ENCODE measurements at places on chromosomes 5 and 9.

DNA sequence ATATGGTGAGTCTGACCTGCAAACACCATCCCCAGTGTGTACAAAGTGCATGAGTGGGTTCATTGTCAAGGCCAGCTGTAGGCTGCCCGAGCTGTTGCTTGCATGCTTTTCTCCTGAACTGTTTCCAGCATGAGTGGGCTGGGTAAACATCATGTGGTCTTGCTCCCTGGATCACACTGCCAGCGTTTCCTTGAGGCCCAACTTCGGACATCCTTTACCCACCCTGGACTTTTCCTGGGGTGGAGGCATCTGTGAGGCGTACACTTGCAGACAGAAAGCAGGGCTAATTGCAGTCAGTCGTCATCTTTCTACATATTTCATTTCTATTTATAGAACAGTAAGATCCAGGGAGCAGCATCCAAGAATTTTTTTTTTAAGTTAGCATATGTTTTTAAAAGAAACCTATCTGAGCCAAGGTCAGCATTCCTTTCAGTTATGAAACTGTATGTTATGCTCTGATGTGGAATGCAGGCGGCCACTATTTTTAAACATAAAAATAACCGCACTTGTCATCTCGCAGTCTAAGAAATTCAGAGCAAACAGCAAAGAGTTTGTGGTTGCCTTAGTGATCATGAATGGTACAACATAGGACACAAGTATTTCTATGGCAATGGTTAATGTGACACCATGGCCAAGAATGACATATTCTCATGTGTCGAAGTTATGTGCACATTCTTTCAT is 106.5 kb upstream of the DMRT1 start:
- DNase-seq = no peak

DNA sequence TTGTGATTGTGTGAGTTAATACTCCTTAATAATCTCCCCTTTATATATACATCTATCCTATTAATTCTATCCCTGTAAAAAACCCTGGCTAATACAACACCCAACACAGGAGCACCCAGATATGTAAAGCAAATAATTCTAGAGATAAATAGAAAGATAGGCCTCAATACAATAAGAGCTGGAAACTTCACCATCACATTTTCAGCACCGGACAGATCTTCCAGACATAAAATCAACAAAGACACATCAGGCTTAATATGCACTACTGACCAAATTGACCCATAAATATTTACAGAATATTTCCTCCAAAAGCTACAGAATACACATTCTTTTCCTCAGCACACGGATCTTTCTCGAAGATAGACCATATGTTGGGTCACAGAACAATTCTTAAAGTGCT is 71.0 kb upstream of the ST8SIA4 start:
- DNase-seq = no peak

DNA sequence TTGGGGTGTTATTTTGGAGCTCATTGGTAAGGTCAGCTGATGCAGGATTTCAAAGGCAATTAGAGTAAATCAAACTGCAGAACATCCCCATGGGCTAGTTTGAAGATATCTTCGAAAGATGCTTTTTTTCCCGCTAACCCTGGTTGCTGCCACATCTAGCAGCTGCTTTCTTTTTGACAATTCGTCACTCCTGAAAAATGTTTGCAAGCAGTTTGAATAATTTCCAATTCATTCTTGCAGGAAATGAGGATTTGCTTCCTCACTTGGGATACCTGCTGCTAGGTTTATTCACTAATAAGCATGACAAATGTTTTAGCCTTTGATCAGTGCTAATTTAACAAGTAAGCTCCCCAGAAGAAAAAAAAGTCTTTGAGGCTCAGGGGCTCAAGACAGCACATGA is 649.6 kb upstream of the RORB start:
- no peak for DNase-seq

GRCh38 chr9:27431543-27432147 is 92.4 kb upstream of the IFNK start:
- no peak for DNase-seq

DNA sequence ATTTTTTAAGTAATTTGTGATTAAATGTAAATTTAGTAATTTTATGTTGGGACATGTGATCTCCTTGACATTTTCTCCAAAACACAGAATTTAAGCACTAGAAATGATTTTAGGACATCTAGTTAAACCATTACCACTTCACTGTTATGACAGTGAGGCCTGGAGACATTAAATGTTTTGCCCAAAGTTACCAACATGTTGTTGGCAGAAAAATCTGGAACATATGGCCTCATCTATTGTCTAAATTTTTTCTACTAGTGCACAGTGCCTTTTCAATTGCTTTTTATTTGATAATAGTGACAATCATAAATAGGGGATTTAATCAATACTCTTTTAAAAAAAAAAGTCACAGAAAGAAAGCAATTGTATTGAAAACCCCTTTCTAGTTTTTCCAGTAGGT is 45.6 kb downstream of the PIK3R1 start:
- no peak for DNase-seq

GRCh38 chr9:137396634-137397367 is 26.2 kb downstream of the EXD3 start:
- no peak for DNase-seq

GRCh38 chr9:14445946-14446345 is 132.0 kb upstream of the NFIB start:
- DNase-seq = no peak

GRCh38 chr5:67115246-67115645 is 81.4 kb downstream of the CD180 start:
- no peak for DNase-seq

DNA sequence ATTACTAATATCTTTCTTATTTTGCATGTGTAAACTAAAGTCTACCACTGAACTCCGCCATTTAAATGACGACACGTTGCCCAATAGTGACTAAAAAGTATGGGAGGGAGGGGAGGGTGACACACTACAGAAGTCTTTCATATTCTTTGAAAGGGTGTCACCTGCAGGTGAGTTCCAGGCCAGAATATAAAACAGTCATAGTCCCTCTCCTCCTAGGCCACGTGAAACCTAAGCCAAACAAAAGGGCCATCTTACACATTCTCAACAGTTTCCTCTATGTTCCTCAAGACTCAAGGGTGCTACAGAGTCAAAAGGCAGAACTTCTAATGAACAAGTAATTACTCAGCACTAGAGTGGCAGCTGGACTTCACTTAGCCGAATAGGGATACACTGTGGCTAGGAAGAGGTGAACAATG is 6.4 kb downstream of the CEMIP2 start:
- DNase-seq = no peak

- no peak for DNase-seq
Measured at GRCh38 chr9:136509549-136509948, 26.7 kb upstream of the SEC16A start.

All from WERI-Rb-1 (cell line).